ENCODE measurements at places on chromosomes 6 and 20.

- peak; percentile 73 for DNase-seq
These were observed 8.3 kb upstream of the AVP start for GRCh38 chr20:3092611-3093379.

DNA sequence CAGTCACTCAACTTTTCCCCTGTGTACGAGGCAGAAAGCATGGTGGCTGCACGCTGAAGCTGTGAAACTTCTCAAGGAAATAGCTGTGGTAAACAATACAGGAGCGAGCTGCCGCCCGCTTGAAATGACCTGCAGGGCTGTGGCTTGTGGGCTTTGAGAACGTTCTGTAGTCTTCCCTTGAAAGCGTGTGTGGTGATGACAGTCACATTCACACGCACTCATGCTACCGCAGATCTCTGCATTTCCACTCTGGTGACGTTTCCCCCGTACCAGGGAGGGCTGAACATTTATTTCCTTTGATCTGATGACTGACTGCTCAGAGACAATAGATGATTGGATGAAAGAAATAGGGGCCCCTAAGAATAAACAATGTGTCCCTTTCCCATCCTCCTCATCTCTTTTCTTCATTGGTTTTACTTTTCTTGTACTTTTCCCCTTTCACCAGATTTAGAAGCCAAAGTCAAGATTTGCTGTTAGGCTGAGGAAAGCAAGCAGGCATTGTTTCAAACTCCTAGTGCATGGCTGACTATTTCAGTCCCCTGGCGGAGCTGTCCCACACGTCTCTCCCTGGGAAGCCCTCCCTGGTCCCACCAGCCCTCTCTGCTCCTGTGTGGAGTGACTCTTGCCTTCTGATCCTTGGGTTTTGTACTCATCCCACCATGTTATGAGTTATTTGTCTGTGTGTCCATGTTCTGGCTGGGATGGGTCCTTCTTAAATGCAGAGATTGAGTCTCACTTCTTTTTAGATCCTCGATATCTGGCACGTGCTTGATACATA lies 3.9 kb downstream of the SYTL3 start:
- DNase-seq, result peak; percentile 70

GRCh38 chr6:121142093-121142492 lies 192.2 kb downstream of the TBC1D32 start:
- no peak for DNase-seq

DNA sequence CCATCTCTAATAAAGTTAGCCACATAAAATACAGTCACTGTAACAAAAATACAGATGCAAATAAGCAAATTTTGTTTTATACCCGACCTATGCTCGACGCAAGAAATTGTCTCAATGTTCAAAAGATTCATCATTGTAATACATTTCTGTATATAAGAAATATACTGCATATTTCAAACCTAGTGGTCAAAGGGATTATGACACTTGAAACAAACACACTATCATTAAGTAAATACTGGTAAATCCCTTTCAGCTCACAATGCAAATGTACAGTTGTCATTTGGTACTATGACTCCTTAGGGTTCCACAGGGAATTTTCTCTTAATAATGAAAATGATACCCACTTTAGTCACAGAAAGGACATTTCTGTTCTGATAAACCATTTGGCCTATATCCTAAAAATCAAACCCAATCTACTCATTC lies 2.2 kb downstream of the HIVEP2 start:
- DNase-seq, result peak; percentile 70

Measured in B cell (primary cell).